T follicular helper cell (primary cell): ENCODE measurements at places on chromosomes 6 and 20.

- DNase-seq: no peak
These were observed 38.8 kb downstream of the PPARD start for GRCh38 chr6:35381132-35381531.

GRCh38 chr20:45020236-45020886 lies 54.0 kb downstream of the STK4 start:
- no peak for DNase-seq

GRCh38 chr20:561437-562231 lies 18.0 kb upstream of the CSNK2A1 start:
- DNase-seq: no peak

DNA sequence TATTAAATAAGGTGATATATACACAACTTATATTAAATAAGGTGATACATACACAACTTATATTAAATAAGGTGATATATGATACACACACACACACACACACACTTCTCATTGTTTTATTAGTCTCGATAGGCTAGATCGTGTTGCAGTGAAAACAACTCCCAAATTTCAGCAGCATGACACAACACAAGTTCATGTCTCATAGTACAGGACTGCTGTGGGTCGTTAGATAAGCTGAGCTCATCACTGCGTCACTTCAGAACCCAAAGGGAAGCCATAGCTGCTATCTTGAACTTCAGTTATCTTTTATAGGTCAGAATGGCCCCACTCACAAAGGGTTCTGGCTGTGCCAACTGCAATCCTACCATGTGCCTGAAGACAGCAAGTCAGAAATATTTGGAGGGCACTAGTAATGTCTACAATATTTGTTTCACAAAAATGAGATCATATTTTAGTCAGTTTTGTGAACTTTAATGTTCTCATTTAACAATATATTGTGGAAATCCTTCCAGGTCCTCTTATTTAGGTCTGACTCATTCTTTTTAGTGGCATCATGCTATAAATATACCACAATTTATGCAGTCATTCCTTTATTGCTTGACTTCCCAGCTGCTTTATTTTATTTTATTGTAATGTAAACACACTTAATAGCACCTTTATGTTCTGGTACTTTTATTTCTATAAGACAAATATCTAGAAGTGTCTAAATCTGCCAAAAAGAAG lies 290.2 kb downstream of the PHACTR1 start:
- DNase-seq: no peak

DNA sequence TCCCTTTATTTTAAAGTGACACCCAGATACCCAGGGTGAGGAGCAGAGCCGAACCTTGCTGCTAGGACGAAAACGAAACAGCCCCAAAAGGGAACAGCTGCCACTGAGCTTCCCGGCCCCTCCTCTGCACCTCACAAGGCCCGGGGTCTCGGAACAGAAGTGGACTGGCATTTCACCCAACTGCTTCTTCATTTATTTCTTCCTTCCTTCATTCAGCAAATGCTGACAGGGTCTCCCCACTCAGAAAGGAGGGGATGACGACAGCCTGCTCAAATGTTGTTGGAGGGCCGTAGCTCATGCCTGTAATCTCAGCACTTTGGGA lies 220.3 kb downstream of the PREX1 start:
- DNase-seq: no peak
